ENCODE measurements at places on chromosomes 4 and X. TPM values are rescaled to one million over a fixed set of nuclear protein-coding genes. Genes with fewer than 3 reads are reported as not detected.

GRCh38 chrX:63475200-63475599 is 124.1 kb upstream of the SPIN4 start:
- DNase-seq: no peak

DNA sequence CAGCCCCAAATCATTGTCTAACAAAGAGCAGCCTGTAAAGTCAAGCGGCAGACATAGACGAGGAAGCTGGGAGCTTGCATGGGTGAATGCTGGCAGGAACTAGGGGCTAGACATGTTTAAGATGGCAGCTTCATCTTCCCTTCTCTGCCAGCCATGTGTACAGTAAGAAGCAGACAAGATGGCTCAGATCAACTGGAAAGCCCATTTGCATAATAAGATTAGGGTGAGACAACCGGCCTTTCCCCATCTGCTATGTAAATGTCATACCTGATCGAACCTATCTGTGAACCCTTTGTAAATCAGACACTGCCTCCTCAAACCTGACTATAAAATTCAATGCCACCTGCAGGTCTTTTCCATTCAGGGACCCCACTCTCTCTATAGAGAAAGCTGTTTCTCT is 22.8 kb upstream of the HADH start:
- DNase-seq: no peak

DNA sequence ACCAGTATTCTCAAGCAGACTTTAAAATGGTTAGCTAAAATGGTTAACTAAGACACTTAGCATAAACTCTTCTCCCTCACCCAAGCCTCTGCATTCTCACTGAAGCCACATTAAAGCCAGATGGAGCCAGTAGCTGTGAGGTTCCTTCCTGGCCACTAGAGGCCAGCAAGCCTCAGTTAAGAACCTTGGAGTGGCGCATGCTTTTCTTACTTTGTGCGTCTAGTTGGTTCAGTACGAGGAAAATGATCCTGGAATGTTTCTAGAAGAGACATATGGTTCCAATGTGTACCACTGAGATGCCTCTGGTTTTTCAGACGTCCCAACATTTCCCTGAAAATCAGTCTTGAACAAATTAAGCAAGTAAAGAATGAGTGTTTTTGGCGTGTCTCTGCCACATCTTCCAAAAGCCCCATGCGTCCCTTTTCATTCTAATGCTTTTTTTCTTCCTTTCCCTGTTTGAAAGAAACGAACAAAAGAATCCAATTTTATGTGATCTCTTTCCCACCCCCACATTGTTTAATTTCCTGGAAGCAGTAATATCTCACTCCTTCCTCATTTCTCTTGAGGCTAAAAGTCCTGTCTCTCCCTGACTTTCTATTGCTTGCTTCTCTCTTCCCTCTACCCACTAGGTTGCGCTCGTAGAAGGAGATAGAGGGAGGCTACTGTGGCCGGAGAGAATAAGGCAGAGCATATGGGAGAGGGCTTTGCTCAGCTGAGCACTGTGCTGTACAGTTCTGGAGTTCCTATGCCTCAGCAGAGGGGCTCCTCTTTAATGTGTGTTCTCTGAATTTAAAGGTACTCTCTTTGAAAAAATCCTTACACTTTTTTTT is 82.9 kb upstream of the TAB3 start:
- peak; percentile 18 for DNase-seq

DNA sequence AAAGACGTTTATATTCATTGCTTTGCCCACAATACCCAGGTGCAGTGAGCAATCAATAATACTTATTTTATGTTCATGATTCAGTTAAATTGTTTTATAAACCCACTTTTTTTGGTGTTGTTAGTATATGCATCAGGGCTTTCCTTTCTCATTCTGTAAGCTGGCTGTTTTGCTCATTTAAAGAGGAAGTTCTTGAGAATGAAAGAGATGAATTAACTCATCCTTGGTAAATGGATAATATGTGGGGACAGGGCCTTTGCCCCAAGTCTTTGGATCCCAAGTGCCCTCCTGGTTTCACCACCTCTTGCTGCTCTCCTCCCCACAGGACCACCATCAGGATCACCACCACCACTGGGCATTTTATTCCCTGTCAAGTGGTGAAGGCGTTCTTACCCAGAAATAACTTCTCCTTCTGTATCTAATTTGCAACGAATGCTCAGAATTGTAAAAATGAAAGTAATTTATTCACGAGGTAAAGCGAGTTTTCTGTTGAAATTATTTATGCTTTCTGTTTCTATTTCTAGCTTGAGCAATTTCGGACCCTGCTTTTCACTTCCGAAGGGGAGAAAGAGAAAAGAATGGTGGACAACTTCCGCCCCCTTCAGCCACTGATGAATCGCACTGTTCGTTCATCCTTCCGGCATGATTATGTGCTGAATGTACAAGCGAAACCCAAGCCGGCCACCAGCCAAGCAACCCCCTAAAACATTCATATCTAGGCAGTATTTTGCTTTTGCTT is 8.2 kb upstream of the ZRSR2 start:
- DNase-seq: no peak

- DNase-seq: no peak
These were observed 5.5 kb upstream of the GSX2 start for GRCh38 chr4:54094451-54094850.

Gene SSX5
- total RNA-seq: not detected

DNA sequence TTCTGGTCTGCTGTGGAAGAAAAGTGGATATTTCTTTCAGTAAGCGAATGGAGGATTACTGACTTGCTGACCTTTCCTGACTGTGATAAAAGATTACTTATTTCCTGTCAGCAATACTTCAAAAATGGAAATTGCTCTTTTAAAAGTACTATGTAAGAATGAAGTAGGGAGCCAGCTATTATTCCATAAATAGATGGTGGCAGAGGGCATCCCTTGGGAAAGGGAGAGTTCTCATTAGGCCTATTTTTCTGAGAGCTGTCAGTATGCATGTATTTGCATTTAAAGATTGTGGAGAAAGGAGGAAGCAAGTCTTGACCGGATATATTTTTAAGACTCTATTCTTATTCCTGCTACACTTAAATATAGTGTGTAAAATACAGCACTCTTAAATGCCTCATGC is 37.2 kb downstream of the TMEM47 start:
- DNase-seq: no peak

Gene GAGE12E
- not detected for total RNA-seq

GRCh38 chrX:69143530-69143929 is 21.7 kb downstream of the PJA1 start:
- DNase-seq: no peak

Gene NOX1
- not detected for total RNA-seq

- no peak for DNase-seq
These were observed 115.1 kb downstream of the GALNTL6 start for GRCh38 chr4:171928336-171928735.

- DNase-seq: no peak
These were observed 33.5 kb upstream of the SCRG1 start for GRCh38 chr4:173432430-173432829.

DNA sequence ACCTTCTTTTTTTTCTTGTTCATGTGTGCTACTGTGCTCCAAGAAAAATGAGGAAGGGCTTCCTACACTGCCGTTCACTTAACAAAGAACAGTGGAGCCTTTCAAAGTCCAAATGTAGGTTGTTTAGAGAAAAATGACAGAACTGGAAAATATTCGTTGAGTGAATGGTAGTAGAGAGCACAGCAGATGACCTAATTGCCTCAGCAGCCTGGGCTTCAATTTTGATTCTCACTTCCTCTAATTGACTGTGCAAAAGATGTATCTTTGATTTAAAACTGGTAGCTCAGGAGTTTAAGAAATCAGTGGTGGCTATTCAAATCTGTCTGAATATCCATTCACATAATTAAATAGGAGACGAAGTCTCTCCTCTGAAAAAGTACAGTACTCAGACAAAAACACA is 5.2 kb downstream of the NLGN4X start:
- no peak for DNase-seq

DNA sequence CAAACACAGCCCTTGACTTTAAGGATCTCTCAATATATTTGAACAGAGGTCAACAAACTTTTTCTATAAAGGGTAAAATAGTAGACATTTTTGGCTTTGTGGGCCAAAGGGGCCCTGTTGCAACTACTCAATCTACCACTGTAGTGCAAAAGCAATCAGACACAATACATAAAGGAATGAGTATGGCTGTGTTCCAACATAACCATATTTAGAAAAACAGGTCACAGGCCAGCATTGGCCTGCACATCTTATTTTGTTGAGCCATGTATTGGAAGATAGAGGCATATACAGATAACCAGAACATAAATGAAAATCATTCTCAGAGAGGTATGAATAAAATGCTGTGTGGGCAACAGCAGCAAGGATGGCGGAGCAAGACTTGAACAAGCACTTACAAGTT is 49.8 kb downstream of the MID1 start:
- DNase-seq: no peak

DNA sequence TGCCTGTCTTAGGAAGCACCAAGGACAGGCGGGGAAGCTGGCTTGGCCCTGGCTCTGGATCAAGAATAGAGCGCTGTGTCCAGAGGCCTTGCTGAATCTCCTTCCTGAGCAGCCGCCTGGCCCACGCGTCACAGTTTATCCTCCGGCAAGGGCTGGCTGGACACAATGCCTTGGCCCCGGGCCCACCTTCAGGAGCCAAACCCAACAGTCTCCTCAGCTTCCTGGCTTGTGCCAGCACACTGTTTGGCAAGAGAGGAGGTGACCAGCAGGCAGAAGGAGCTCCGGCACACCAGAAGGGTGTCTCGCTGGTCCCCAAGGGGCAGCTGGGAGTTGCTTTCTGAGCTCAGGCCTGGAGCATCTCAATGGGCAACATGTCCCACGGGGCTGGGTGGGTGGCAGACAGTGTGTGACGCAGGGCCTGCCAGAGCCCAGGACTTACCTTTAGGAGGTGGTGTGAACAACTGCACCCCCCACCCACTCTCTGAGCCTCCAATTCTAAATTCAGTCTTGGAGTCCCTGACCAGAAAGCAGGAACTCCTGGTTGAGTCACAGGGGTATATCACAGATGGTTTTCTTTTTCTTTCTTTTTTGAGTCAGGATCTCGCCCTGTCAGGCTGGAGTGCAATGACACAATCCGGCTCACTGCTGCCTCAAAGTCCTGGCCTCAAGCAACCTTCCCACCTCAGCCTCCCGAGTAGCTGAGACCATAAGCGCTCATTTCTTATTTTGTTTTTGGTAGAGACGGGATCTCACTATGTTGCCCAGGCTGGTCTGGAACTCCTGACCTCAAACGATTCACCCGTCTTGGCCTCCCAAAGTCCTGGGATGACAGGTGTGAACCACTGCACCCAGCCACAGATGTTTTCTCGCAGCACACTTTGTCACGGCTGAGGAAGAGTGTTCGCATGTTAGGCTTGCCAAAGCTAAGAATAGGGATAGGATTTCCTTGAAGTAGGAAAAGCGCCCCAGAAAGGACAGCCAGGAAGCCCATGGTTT is 361.2 kb downstream of the BCOR start:
- peak; percentile 81 for DNase-seq

- no peak for DNase-seq
These were observed 14.1 kb downstream of the SLC10A7 start for GRCh38 chr4:146507632-146508031.

DNA sequence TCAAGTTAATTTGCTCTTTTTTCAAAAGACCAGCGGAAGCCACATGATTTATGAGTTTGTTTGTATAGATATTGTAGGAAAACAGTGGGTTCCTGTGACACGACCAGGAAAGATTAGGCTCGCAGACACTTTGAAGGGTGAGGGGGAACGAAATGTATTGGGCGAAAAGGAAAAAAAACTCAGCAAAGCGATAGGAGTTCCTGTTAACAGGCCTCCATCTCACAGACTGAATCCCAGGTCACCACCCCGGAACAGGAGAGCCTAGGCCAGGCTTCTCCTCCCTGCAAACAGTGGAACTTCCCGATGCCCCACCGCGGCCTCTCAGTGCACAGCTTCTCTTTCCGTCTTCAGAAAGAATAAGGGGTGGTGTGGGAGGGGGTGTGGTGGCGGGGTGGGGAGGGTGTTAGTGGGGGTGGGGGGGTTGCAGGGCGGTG is 181.8 kb upstream of the GPRIN3 start:
- DNase-seq: no peak

Gene JADE1
- total RNA-seq: 88.3 TPM

DNA sequence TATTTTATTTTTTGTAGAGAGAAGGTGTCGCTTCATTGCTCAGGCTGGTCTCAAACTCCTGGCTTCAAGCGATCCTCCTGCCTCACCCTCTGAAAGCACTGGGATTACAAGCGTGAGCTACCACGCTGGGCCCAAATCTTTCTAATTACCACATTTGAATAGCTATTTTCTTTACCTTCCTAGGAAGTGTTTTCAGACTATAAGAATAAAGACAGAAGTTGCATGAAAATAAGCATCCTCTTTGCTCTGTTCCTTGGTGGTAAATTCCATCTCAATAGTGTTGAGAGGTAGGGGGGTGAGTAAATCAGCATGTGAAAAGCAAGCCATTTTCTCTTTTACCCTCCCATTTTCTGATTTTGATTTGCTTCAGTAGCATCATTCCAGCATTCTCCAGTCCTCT is 122.4 kb downstream of the LARP7 start:
- no peak for DNase-seq

- peak; percentile 36 for DNase-seq
These were observed 146.0 kb upstream of the GPC4 start for GRCh38 chrX:133561251-133561650.

GRCh38 chr4:5036239-5036638 is 15.0 kb upstream of the STK32B start:
- peak; percentile 70 for DNase-seq

GRCh38 chr4:58163156-58163555 is 1053.0 kb upstream of the IGFBP7 start:
- DNase-seq: no peak

- peak; percentile 62 for DNase-seq
These were observed 7.6 kb downstream of the ENPEP start for GRCh38 chr4:110483516-110483915.

GRCh38 chr4:85474818-85475630 is at the start of gene ARHGAP24:
Gene ARHGAP24 (plus strand): TSS chr4:85475150.
- peak; percentile 96 for DNase-seq

DNA sequence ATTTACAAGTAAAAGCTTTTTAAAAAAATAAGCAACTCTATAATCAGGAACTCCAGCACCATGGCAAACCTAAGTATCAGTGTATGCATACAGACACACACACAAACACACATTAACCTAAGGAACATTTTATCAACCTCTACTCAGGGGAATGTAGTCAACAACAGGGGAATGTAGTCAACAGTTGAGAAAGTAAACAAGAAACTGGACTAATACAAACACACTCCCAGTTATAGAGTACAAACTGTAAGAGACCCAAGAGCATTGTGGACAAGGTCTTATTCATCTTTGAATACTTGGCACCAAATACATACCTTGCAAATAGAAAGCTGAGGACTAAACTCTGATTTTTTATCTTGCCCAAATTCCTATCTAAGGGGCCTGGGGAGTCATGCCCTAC is 36.2 kb downstream of the PAPSS1 start:
- no peak for DNase-seq
